ENCODE measurements at places on chromosomes 11 and 22. TPM values are rescaled to one million over a fixed set of nuclear protein-coding genes. Genes with fewer than 3 reads are reported as not detected.

Gene MRGPRX3
- not detected for total RNA-seq

Gene C11orf65
- total RNA-seq = 0.92 TPM

Gene CHRM1
- 1.3 TPM for total RNA-seq

Gene MB
- 6.3 TPM for total RNA-seq

Gene FOLR2
- not detected for total RNA-seq

Gene C22orf31
- total RNA-seq = not detected

Gene TIMM10B
- 34.4 TPM for total RNA-seq

Gene APOBEC3B
- total RNA-seq = 4.5 TPM

Gene CHRNA10
- not detected for total RNA-seq

Gene NCAM1
- 11.2 TPM for total RNA-seq

Gene IL17REL
- total RNA-seq = not detected

Gene GRAP2
- not detected for total RNA-seq

Gene CASP5
- total RNA-seq = not detected

Gene A4GALT
- total RNA-seq = 17.9 TPM

Gene ARHGEF17
- total RNA-seq = 10.9 TPM

Gene KRTAP5-7
- total RNA-seq = not detected

Gene SLC6A5
- not detected for total RNA-seq

Gene YPEL4
- not detected for total RNA-seq

Gene ACR
- not detected for total RNA-seq

Gene ENTHD1
- not detected for total RNA-seq

Gene SERHL2
- 1.9 TPM for total RNA-seq

Gene NCF4
- not detected for total RNA-seq

Gene MPZL2
- total RNA-seq = not detected

Gene MMP13
- total RNA-seq = not detected

Gene C11orf21
- 8.4 TPM for total RNA-seq

Gene TRIM49
- not detected for total RNA-seq

Gene OR10A2
- total RNA-seq = not detected

Gene AMOTL1
- 15.1 TPM for total RNA-seq

Gene NPAS4
- total RNA-seq = not detected

Gene NEFH
- total RNA-seq = not detected

Gene PPP2R1B
- total RNA-seq = 16.1 TPM

Gene C11orf91
- total RNA-seq = not detected

Gene IL18
- 73.8 TPM for total RNA-seq

Gene WNT7B
- total RNA-seq = 7.9 TPM

Gene ZBTB44
- 18.5 TPM for total RNA-seq

Gene ARHGAP20
- total RNA-seq = not detected

Gene ANO1
- 0.99 TPM for total RNA-seq

Gene BIRC3
- 0.59 TPM for total RNA-seq

Gene MS4A12
- total RNA-seq = not detected

Gene NDUFV1
- total RNA-seq = 274 TPM

Gene JHY
- 0.53 TPM for total RNA-seq

Gene ZNF280B
- total RNA-seq = 1.1 TPM

Gene MN1
- 1.4 TPM for total RNA-seq

Gene HBB
- total RNA-seq = not detected

Gene SERPING1
- total RNA-seq = 0.26 TPM

Gene OR9G4
- not detected for total RNA-seq

Gene INS
- total RNA-seq = not detected

Gene ADM2
- total RNA-seq = 6.9 TPM

Gene RIMBP3B
- 1.3 TPM for total RNA-seq
